ENCODE measurements at places on chromosomes 3 and 15. TPM values are rescaled to one million over a fixed set of nuclear protein-coding genes. Genes with fewer than 3 reads are reported as not detected.
A peak's percentile ranks its signal among the peaks of the same experiment; 100 is the strongest.

LRRC15 gene
- 0.54 TPM for polyA plus RNA-seq

IGSF11 gene
- polyA plus RNA-seq = 3.5 TPM

ANKRD34C gene
- polyA plus RNA-seq = 0.03 TPM

GOLGA6B gene
- not detected for polyA plus RNA-seq

KCNMB3 gene
- not detected for polyA plus RNA-seq

CPLX3 gene
- not detected for polyA plus RNA-seq

IL5RA gene
- polyA plus RNA-seq = 0.11 TPM

ST6GAL1 gene
- polyA plus RNA-seq = 20.1 TPM

GCSAM gene
- 1.1 TPM for polyA plus RNA-seq

SNX22 gene
- polyA plus RNA-seq = 10.3 TPM

GRCh38 chr3:57530071-57530608, 14.0 kb downstream of the DNAH12 start:
- no peak for DNase-seq

GRCh38 chr3:119323723-119324085, 29.5 kb downstream of the ARHGAP31 start:
- no peak for DNase-seq

GRCh38 chr15:77507143-77507897, 86.6 kb downstream of the HMG20A start:
- DNase-seq = no peak

- DNase-seq = no peak
Observed at GRCh38 chr3:11703146-11703545, 59.4 kb upstream of the VGLL4 start.

DNA sequence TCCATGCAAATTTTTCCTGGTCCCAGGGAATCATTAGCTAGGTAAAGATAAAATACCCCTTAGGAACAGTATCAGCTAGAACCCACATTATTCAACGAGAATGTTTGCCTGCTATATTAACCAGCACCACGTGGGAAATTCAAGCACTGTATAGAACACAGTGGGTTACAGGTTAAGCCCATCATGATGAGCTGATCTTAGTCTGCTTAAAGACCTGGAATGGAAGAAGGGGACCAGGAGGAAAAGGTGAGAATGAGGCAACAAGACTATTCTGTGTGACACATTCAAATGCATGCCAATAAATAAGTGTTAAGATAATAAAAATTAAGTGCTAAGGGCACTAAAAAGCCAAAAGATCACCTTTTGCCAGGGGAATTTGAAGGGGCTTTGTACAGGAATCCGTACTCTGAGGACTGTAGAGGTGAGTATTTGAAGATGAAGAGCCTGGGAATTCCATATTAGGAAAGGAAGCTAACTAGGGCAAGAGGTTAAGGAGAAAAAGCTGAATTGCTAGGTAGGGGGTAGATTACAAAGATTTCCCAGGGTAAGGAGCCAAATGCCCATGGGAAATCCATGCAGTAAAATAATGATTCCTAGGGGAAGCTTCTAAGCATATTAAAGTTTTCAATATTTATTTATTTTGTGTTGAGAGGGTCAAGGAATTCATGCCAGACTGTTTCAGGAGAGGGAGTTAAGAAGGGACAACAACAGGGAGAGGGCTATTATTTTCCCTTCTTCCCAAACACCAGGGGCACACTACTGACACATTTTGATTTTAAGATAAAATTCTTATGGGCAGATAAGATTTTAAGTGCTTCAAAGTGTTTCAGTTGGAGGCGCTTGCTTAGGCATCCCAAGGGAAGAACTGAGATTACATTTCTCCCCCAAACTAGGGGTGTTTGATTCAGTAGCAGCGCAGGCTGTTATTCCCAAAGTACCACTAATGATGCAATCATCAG, 2.3 kb upstream of the MED12L start:
- DNase-seq = no peak

DNA sequence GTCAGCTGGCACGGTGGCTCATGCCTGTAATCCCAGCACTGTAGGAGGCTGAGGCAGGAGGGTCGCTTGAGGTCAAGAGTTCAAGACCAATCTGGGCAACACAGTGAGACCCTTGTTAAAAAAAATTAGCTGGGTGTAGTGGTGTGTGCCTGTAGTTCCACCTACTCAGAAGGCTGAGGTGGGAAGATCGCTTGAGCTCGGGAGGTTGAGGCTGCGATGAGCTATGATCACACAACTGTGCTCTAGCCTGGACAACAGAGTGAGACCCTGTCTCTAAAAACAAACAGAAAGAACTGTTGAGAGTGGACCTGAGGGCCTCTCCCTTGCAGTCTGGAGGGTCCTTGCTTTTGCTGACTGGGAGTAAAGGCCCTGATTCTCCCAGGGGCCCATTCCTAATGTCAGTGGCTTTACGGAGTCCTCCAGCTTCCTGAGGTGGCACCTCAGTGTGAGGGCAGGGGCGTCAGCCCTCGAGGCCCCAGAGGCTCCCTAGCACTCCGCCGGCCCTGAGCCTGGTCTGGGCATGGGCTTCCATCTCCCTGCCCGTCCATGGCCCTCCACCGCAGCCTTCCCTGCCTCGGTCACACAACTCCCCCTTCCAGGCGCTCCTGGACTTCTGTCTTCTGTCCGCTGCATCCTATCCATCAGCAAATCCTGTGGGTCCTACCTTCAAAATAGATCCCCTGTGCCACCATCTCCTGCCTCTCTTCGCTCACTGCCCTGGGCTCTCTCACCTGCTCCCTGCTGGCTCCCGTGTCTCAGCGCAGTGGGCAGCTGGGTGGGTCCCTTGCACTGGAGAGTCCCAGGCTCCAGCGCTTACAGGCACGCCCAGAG, 19.0 kb downstream of the FBLN2 start:
- DNase-seq = no peak

- DNase-seq = no peak
Observed at GRCh38 chr15:47870956-47871625, 153.8 kb downstream of the SEMA6D start.

DNA sequence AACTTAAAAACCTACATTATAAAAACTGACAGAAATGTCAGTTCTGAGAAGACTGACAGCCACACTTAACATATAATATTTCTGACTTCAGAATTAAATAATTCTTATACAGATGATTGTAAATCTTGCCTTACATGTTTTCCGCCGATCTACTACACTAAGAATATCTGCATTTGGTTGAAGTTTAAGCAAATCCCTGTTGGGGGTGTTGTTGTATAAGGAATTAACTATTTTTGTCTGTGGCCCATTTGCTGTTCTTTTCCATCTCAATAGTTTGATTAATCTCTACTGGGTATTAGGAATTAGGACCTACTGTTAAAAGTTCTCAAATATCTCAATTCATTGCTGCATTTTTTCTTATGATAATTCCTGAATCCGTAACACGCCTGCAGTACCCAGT, 838.3 kb upstream of the ROBO1 start:
- no peak for DNase-seq

DNA sequence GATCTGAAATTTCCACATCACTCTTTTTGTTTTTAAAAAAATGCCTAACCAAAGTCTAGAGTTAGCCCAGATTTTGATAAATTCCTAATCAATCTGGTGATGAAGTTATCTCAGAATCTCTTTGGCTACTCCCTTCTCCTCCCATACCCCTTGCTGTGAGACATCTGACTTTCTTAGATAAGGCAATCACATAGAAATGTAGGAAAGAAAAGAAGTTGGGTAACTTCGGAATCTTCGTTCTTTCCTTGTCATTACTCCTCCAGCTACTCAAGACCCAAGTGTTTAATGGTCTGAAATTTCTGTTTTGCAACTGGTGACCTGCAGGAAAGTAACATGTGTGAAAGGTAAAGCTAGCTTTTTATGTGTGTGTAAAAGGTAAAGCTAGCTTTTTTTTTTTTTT, 37.8 kb downstream of the MYL3 start:
- no peak for DNase-seq

GRCh38 chr15:51367322-51367976, 26.0 kb downstream of the GLDN start:
- DNase-seq = no peak

- no peak for DNase-seq
Observed at GRCh38 chr3:155791190-155791589, 14.9 kb downstream of the C3orf33 start.

- DNase-seq = no peak
Observed at GRCh38 chr3:42849017-42849416, 26.7 kb downstream of the CYP8B1 start.

GRCh38 chr15:81950841-81951414, 94.9 kb downstream of the MEX3B start:
- peak; percentile 17 for DNase-seq

GRCh38 chr3:12400616-12401194, 83.6 kb upstream of the TSEN2 start:
- no peak for DNase-seq

GRCh38 chr3:118813472-118813871, 221.2 kb downstream of the IGSF11 start:
- no peak for DNase-seq

GRCh38 chr15:33565094-33565493, 254.3 kb downstream of the RYR3 start:
- DNase-seq = no peak

DNA sequence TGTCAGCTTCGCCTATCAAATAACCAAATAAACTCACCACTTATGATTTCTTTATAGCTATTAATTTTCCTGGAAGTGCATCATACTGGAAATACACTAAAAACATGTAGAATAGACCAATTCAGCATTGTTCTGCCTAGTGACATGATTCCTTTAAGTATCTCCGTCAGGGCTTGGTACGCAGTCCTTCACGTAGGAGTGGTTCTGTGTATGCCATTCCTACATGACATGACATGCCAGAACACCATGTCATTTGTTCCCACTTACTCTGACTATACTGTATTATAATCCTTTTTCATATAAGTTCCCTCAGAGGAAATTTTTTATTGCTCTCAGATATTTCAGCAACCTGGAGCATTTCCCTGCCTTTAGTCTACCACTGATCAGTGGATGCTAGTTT, 230.7 kb upstream of the EPHA3 start:
- DNase-seq = no peak

DNA sequence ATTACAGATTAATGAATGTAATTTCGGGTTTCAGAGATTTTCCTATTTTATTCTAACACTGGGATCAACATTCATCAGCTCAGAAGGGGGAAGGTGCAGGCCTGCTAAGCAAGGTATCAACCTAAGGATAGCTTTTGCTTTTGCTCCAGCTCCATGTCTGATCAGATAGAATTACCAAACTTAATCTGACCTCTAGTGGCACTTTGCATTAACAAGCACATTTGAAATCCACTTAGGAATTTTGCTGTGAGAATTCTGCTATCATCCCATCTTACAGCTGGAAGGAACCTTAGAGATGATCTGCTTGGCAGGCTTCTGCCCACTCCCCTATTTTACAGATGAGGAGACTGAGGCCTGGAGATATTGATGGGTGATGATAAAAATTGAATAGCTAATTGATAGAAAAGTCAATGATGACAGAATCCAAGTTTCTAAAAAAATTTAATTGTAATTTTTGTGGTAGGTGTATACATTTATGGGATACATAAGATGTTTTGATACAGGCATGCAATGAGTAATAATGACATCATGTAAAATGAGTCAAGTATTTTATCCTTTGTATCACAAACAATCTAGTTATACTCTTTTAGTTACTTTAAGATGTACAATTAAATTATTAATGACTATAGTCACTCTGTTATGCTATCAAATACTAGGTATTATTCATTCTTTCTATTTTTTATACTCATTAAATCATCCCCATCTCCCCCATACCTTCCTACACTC, 209.2 kb upstream of the ZPLD1 start:
- DNase-seq = peak; percentile 48

DNA sequence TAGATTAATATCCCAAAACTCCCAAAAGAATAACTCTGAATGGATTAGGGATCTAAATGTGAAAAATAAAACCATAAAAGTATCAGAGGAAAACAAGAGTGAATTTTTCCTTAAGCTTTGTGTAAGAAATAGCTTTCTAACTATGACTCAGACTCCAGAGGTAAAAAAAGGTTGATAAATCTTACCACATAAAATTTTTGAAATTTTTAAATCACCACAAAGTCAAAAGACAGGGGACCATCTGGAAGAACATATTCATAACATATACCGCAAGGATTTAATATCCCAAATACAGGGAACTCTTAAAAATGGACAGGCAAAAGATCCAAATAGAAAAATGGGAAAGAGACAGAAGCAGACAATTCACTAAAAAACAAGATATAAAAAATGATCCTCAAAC, 145.0 kb downstream of the ARNT2 start:
- no peak for DNase-seq

DNA sequence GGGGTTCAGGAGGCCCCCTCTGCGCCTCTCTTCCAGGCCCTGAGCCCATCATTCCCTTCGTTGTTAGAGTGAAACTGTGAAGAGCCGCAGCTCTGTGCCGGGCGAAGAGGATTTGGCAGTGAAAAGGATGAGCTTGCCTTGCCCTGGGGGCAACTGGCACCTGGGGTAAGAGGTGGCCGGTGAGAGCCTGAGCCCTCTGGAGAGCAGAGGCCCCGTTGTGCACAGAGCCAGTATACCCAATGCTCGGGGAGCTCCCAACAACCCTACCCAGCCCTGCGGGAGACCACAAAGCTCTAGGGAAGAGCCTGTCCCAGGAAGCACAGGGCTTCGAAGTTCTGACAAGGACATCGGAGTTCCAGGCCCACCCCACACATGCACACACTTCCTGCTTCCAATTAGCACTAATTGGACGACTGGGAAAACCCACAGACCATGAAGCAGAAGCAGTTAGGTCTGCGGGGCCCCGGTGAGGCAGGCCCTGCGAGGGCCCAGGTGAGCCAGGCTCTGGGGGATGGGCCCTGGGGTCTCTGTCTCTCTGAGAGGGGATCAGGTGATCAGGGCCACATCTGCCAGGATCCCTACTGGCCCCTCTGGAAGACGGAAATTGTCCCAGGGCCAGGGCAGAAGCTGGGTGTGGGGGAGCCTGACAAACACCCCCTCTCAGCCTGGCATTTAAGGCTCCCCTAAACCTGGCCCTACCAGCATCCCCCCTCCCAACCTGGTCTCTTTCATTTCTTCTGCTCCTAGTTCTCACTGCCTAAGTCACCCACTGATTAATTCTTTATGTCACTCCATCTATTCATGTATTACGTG, 27.9 kb upstream of the SFMBT1 start:
- DNase-seq = no peak

DNA sequence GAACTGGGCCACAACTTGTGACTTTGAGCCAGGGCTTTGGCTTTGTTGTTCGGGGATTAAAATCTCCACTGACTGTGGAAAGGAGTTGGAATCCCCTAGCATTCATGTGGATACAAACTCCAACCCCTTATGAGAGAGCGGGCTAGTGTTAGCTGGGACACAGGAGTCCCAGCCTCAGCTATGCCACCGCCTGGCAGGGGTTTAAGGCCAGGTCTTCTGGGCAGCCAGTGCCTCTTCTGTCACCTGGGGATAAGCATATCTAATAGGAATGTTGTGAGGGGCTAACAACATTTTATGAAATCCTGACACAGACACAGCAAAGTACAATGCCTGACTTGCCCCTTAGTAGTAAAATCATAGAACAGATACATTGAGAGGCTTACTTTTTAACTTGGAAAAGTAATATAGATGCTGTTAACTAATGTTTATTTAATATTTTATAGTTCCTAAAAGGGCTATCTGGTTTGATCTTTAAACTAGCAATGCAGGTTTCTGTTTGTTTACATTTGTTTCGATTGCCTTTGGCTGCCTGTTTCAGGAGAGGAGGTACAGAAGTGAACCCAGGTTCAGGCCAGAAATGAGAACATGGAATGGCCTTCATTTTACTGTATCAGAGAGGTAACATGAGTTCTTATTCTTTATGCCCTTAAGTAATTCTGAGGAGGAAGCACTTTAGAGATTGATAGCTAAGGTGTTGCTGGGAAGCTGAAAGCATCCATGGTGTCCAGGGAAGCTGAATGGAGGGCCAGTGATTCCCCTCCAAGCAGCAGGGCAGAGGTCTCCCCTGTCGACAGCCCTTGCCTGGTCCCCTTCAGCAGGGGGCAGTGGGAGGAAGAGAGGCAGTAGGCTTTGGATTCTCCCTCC, 8.7 kb downstream of the GPR160 start:
- no peak for DNase-seq

GRCh38 chr15:73843787-73844186, 29.6 kb upstream of the TBC1D21 start:
- DNase-seq = no peak

Data from muscle of arm (tissue), 14 donors.